CD4-positive, alpha-beta T cell treated with Interleukin-12 subunit alpha and Interleukin-12 subunit beta, for 1 hour (primary cell): ENCODE measurements at places on chromosomes 5 and 9.
A peak's percentile ranks its signal among the peaks of the same experiment; 100 is the strongest.

GRCh38 chr5:21152611-21153010 is 1164.6 kb upstream of the CDH18 start:
- DNase-seq, result no peak

DNA sequence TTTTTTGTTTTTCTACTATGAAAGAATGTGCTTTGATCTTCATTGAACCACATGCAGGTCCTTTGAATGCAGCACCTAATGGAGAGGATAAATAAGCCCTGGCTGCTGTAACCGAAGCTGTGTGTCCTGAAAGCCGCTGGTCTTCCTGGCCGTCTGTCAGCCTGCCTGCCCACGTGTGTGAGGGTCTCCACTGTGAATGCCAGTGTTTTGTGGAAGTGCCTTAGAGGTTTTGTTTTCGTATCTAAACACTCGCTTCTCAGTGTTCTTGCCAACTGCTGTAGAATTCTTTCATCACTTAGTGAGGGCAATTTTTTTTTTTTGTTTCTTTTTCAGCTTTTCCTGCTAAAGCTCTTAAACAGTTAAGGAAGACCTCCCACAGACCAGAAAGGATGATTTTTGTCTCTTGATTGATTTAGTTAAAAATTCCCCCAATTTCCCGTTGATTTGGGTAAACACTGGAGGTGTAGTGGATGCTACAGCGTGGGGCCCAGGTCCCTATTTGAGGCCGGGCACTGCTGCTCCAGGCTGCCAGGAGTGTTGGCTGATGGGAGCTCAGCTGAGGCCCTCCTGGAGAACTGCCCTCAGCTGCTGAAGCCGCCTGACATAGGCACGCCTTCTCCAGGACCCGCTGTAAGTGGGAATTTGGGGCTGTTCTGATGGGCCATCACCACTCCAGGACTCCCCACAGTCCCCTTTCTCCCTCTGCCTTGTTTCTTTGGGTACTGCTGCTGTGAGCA is 29.2 kb upstream of the PTCH1 start:
- DNase-seq, result no peak

GRCh38 chr5:150506571-150507473 is 1.1 kb upstream of the NDST1 start:
- DNase-seq, result no peak

GRCh38 chr5:108266242-108266641 is 115.7 kb downstream of the FBXL17 start:
- DNase-seq, result no peak

GRCh38 chr9:20558566-20559016 is 63.7 kb downstream of the MLLT3 start:
- DNase-seq, result no peak

DNA sequence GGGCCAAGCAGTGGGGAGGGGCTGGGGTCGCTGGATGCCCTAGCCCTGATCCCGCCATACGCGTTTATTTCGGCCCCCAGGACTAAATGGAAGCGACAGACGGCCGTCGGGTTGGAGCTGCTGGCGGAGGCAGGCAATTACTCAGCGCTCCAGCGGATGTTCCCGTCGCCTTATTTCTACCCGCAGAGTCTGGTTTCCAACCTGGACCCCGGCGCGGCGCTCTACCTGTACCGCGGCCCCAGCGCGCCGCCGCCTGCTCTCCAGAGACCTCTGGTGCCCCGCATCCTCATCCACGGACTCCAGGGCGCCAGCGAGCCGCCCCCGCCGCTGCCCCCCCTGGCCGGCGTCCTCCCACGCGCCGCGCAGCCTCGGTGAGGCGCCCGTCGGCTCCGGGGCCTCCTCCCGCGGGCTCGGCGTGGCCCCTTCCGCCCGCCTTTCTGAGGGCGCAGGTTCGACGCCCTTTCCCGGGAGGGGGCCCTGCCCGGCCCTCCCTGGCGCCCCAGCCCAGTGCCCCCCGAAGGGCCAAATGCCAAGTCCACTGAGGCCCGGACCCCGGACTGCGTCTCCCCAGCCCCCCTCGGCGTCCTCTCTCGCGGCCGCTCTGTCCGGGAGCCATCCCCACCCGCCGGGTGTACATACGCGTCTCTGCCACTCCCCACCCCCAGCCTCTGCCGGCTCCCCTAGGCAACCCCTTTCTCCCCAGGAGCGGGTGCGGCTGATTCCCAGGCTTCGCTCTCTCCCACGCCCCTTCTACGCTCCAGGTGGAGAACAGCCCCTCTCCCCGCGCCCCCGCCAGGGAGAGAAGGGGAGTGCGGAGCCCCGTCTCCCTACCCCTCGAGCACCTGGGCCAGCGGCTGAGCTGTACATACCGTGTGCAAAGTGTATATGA is 7.0 kb downstream of the BARHL1 start:
- DNase-seq, result no peak

GRCh38 chr5:72325566-72326305 is 5.6 kb downstream of the PTCD2 start:
- no peak for DNase-seq

DNA sequence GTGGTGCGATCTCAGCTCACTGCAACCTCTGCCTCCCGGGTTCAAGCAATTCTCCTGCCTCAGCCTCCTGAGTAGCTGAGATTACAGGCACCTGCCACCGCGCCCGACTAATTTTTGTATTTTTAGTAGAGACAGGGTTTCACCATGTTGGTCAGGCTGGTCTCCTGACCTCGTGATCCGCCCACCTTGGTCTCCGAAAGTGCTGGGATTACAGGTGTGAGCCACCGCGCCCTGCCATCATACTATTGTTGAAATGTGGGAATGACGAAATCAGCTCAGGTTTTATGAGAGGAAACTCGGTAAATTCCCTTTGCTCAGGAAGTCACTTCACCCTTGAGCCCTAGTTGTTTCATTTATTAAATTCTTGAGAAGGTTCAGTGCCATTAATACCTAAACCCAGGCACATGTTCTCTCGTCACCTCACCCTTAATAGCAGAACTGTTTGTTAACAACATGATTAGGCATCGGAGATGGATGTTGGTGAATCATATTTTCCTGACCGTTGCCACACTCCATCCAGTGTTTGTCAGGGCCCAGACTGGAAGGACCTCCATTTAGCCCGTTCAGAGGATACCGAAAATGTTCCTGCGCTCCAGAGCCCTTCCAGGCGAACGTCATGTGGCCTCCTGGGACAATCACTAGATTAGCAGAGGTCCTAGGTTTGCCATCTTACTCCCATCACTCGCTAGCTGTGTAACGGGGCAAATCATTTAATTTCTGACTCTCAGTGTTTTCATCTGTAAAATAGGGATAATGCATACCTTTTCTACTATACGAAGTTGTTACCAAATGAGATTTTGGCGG is 20.0 kb upstream of the CREBRF start:
- peak; percentile 16 for DNase-seq

DNA sequence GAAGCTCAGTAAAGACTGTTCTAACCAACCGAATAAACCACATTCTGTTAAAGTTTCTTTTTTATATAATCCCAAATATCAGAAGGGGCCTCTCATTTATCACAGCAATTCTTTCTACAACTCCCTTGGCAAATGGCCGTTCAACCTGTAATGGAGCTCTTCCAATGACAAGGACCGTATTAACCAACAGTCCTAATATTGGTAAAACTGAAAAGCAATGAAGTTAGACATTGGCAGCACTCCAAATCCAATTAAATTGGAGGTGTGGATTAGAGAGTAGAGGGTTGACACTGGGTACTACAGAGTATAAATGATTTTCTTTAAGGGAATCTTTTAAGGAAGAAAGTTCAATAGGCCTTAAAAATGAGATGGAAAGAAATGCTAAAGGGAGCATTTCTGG is 842 bp downstream of the TMED7 start:
- DNase-seq, result peak; percentile 14

DNA sequence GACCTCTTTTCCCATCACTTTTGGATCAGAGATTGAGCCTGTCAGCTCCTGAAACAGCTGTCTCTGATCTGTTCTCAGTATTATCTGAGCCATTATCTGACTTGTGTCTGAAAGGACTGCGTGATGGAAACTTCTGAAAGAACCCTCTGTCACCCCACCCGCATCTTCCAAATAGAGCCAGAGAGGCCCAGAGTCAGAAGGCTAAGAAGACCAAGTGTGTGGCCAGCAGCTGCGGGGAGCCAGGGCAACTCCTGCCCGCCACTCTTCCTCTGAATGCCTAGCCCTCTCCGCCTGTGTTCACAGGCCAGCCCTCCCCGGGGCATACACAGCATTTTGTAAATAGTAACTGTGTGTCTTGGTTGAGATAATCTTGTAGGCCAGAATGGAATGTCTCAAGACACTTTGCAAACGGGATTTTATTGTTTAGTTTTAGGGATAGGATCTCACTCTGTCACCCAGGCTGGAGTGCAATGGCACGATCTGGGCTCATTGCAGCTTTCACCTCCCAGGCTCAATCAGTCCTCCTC is 92.7 kb downstream of the AOPEP start:
- DNase-seq, result no peak

DNA sequence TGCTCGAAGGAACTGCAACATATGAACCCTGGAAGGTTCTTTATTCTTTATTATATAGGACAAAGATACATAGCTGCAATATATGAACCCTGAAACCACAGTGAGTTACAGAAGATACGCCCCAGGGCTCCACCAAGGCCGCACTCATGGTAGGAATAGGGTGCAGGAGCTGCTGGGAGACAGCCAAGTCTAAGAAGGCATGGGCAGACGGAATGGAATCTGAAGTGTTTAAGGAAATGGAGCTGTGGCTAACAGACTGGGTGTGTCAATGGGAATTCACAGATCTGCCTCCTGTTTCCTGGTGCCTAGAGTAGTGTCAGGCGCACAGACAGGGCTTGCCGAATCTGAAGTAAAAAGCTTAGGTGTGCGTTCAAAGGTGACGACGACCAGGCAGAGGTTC is 286.4 kb downstream of the DENND1A start:
- DNase-seq, result no peak

- DNase-seq, result peak; percentile 91
Measured at GRCh38 chr9:125261501-125262293, at the start of gene GAPVD1. Gene GAPVD1 (plus strand): TSS chr9:125261826. CDS start chr9:125298922, 37,096 bp downstream.

GRCh38 chr9:98890256-98890655 is 53.5 kb upstream of the COL15A1 start:
- no peak for DNase-seq

DNA sequence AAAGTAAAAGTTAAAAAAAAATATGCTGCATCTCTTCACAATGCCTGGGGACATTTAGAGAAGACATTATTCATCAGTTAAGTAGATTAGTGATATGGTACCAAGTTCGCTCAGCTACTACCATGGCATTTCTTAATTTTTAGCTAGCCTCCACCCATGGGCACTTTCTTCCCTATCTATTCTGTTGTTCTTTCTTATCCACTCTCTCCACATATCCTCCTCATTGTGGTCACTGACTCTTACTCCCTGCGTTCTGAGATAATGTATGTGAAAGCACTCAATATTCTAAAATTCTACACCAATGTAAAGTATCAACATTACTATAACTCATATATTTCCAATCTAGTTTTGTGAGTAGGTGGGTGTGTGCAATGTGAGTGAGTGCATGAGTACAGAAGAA is 609.7 kb upstream of the DAB2 start:
- DNase-seq, result no peak

DNA sequence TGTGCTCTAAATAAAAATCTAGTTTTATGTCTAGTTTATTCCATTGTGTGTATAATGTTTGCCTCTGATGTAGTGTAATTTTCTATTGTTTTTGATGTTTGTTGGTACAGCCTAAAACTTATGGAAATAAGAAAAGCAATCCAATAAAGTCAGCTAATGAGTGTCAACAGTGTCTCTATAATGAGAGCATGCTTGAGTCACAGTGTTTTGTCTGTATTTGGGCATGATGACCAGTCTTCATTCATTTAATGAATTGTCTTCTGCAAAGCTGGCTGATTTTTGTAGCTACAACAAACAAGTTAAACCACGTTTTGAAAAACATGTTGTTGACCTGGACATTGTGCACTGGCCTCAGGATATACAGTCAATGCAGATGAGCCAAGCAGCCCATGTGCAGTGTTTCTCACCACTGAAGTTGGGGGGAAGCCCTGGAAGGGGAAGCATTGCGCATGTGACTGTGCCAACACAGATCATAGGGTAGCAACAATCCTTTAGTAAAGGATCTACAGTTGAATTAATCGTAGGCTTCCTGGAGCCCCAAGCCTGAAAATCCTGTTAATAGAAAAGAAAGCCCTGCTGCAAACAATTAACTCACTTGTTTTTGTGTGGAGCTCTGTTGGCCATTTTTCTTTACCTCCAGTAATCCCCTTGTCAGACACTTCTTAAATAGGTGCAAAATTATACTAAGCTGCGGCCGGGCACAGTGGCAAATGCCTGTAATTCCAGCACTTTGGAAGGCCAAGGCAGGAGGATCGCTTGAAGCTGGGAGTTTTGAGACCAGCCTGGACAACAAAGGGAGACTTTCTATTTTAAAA is 88.0 kb downstream of the INIP start:
- DNase-seq, result no peak

- DNase-seq, result peak; percentile 90
Measured at GRCh38 chr9:126985870-126986498, 71.4 kb downstream of the RALGPS1 start.

DNA sequence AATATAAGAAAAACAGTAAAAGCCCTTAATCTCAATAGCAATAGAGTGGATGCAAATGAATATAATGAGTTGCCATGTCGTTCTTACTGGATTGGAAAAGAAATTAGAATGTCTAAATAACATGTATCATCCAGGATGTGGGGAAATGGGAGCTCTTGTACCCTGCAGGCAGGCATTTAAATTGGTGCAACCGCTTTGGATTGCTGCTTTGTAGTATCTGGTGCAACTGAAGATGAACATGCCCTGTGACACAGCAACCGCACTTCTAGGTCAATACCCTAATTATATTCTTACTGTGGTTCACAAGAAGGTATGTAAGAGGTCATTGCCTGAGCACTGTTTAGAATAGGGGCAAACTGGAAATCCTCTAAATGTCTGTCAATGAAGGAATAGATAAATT is 18.9 kb downstream of the MRPS30 start:
- no peak for DNase-seq

- DNase-seq, result no peak
Measured at GRCh38 chr9:91948597-91949391, 1.2 kb downstream of the ROR2 start.

GRCh38 chr5:57738301-57738700 is 255.7 kb upstream of the ACTBL2 start:
- DNase-seq, result no peak

DNA sequence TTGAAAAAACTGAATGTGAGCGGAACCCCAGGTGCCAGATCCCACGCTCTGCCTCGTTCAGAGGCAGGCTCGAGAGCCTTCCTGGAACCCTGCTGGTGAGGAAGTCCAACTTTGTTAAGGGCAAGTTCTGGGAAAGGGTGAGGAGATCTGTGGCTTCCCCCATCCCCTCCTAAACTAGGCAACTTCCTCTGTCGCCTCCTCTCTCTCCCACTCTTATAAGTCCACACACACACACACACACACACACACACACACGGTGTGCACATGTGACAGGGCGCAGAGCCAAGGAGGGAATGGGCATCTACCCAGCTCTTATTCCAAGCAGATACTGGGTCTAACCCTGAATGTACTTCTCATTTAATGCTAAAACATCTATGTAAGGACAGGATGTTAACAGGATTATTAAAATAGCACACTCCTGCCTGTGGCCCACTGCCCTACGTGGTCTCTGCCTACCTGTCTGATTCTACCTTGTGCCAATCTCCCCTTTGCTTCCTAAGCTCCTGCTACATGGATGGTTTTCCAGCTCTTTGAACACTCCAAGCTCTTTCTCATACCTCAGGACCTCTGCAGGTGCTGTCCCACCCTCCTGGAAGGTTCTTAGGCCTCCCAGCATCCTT is 72.4 kb upstream of the FBXW11 start:
- DNase-seq, result no peak

- DNase-seq, result peak; percentile 68
Measured at GRCh38 chr5:134526483-134527155, 1.1 kb downstream of the JADE2 start.
